OCI-LY7 (cell line): ENCODE measurements at places on chromosomes 2 and 18.
A peak's percentile ranks its signal among the peaks of the same experiment; 100 is the strongest.

DNA sequence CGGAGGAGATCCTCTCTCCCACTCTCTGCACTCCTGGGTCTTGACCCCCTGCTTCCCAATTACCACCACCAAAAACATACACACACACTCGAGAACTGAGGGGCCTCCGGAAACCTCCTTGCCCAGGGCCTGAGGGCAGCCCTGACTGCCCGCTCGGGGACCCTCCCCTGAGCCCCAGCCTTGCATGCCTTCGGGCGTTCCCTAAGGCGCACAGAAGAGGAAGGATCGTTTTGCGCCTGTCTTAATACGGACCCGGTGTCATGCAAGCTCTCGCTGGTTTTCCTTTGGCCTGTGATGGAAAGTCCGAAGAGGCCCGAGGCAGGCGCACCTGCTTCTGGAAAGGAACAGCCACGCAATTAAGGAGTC, 19.8 kb downstream of the POU3F3 start:
- DNase-seq, result no peak

DNA sequence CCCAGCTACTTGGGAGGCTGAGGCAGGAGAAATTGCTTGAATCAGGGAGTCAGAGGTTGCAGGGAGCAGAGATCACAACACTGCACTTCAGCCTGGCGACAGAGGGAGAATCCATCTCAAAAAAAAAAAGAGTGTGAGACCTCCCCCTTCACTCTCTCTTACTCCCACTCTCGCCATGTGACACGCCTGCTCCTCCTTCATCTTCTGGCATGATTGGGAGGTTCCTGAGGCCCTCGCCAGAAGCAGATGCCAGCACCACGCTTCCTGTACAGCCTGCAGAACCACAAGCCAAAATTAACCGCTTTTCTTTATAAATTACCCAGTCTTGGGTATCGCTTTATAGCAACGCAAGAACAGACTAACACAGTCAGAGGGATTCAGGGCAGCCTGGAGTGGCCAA, 66.3 kb upstream of the CREB1 start:
- no peak for DNase-seq

- DNase-seq, result peak; percentile 49
These were observed 43.6 kb upstream of the IHH start for GRCh38 chr2:219104107-219105035.

DNA sequence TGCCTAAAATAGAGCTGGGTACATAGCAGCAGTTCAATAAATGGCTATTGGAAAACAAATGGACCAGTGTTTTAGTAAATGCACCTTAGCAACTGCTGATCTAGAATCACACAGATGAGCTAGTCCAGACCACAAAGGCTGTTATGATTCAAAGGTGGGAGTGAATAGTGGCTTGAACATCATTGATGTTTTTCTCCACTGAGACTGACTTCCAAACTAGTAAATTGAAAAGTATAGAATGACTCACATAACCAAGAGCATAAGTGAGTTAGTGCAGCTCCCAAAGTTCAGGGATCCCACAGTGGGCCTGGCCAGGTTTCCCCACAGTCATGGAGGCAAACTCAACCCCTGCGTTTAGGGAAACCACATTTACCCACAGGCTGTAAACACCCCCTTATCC, 106.7 kb upstream of the YPEL5 start:
- DNase-seq, result no peak

DNA sequence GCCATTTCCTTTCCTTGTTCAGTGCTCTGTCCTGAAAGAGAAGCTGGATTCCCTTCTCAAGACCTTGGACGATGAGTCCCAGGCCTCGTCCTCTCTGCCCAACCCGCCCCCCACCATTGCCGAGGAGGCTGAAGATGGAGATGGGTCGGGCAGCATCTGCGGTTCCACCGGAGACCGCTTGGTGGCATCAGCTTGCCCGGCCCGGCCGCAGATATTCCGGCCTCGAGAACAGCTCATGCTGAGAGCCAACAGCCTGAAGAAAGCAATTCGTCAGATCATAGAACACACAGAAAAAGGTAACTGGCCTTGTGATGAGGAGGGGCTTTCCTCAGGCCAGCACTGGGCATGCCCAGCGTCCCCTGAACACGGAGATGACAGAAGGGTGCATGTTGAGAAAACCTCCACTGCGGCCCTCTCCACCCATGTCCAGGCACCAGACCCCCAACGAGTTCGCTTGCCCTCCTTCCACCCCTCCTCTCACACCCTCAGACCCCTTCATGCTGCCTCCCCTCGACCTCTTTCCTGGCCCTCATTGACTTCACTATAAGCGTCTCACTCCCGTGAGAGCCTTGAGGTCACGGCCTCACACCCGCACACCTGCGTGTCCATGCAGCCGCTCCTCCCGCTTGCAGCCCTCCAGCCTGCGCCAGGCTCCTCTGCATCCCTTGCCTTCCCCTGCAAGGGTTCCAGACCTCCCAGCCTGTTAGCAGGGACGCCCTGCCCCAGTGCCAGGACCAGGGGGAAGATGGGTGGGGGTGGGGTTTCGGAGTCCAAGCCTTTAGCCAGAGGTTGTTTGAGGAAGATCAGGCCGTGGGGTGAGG, 95.0 kb downstream of the DGKD start:
- DNase-seq, result no peak
